ENCODE measurements at places on chromosomes 4 and X.
A peak's percentile ranks its signal among the peaks of the same experiment; 100 is the strongest.

- no peak for DNase-seq
Observed at GRCh38 chrX:141904262-141904661, 568 bp downstream of the MAGEC1 start.

DNA sequence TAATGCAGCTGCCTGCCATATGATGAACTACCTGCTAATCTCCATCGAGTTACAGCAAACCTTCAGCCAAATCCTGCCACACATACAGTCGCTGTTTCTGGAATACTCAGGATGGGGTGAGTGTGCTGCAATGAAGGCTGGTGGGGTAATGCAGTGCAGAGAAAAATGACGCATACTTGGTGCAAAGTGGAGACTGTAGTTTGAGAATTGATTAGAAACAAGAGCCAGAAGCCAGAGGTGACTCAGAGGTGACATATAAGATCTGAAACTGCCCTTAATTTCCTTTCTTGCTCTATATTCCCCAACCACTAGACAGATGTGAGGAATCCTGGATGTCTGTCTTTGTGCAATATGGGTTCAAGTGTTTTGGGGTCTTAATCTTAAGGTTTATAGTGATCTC is 22.0 kb downstream of the C4orf54 start:
- no peak for DNase-seq

DNA sequence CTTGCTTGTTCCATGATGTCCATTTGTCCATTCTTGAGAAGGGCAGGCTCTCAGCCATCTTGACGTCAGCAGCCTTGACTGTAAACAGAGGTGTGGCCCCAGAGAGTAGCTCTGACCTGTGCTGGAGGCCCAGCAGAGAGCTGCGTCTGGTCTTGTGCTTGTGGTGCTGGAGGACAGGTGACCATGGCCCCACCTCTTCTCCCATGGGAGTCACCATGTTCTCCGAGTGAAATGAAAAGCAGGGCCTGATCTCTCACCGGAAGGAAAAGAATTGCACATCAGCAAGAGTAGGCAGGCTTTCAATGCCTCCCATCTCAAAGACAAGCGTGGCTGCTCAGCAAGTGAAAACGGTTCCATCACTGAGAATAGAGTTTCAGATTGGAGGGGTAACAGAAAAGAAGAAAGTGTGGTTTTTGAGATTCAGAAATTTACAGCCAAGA is 11.5 kb downstream of the PARM1 start:
- DNase-seq, result no peak

DNA sequence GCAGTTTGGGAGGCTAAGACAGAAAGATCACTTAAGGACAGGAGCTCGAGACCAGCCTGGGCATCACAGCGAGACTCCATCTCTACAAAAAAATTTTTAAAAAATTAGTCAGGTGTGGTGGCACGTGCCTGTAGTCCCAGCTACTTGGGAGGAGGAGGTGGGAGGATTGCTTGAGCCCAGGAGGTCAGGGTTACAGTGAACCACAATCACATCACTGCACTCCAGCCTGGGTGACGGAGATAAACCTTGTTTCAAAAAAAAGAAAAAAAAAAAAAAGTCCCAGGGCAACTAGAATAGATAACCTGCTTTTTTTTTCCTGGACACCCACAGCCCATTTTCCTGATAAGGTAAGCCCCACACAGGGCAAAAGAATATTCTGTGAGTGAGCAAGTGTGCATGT is 96.3 kb downstream of the C4orf51 start:
- DNase-seq, result no peak

GRCh38 chr4:172652369-172652768 is 516.2 kb upstream of the GALNT7 start:
- no peak for DNase-seq

- no peak for DNase-seq
Observed at GRCh38 chrX:126770179-126770578, 49.4 kb upstream of the PRR32 start.

DNA sequence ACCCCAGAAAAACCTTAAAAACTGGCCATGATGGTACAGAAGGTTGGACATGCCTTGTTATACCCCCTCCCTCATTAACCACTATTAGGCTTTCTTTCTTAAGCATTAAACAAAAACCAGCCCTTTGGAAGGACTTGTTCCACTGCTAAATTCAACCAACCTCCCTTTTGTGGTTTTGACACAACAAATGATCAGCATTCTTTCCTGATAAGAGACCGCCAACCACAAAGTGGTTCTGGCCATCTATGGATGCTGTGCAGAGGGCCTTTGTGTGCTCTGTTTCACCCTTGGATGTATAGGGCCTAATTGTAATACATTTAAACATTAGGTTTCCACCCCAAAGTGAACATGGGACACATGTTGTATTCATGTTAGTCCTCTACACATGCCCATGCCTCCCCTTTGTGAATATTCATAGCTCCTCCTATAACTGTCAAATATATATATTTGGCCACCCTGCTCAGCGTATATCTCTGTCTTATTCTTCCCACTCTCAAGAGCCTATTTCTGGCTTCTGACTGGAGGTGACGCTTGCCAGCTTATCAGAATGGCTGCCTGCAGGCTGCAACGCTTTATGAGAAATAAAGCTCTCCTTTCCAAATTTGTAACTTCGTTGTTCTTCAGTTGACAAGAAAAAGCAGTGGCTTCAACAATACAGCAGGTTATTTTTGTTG is 126.6 kb downstream of the NPNT start:
- DNase-seq, result no peak

DNA sequence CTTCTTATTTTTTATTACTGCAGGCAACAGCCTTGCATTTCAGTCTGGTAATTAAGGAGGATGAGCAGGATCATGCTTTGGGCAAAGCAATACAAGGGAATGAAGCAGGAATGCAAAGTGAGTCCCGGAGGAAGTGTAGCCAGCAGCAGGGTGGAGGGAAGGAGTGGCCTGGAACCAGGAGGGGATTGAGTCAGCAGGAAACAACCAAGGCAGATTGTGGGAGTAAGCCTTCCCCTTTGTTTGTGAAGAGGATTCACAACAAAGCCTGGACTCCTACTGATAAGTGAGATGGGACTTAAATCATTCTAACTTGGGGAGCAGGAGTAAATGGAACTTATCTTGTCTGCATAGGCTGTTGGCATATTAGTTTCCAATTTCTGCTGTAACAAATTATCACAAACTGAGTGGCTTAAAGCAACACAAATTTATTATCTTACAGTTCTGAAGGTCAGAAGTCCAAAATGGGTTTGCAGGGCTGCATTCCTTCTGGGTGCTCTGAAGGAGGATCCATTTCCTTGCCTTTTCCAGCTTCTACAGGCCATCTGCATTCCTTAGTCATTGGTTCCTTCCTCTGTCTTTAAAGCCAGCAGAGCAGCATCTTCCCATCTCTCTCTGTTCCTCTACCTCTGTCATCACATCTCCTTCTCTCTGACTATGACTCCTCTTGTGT is 93.2 kb upstream of the AP1S2 start:
- DNase-seq, result no peak

- no peak for DNase-seq
Observed at GRCh38 chrX:96688789-96689188, 4.1 kb downstream of the DIAPH2 start.

DNA sequence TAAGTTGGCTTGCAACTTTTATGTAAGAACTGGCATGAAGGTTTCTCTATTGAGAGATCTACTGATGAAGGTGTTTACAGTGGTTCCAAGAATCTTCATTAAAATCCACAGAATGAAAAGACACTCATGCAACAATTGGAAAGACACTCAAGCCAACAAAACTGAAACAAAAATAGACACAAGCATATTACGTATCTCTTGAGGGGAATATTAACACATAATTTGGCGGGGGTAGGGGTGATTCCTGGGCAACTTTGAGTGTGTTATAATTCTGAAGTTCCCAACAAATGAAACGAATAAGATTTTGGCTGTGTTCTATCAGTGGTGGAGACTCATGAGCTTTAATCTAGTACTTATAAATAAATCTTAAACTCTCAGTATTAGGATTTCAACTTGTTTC is 75.1 kb downstream of the SPATA18 start:
- no peak for DNase-seq

GRCh38 chr4:56229947-56230346 is 157.3 kb downstream of the AASDH start:
- no peak for DNase-seq

DNA sequence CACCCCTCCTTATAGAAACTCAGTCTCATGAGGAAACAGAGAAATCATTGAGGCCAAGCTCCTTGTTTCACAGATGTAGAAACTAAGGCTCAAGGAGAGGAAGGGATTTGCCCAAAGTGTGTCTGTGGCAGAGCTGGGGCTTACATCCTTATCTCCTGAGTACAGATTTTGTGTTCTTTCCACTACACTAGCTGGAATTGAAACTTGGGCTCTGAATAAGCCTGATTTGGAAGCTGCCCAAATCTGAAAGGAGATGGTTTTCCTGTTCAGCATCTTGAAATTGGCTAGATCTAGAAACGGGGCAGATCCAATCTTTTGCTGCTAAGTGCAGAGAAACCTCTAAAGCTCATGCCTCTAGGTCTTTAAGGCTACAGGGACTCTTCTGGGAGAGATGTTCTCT is 24.3 kb downstream of the AWAT2 start:
- no peak for DNase-seq

- DNase-seq, result no peak
Observed at GRCh38 chr4:6509587-6509986, 37.2 kb upstream of the PPP2R2C start.

GRCh38 chrX:118502161-118502789 is 6.7 kb downstream of the DOCK11 start:
- no peak for DNase-seq

DNA sequence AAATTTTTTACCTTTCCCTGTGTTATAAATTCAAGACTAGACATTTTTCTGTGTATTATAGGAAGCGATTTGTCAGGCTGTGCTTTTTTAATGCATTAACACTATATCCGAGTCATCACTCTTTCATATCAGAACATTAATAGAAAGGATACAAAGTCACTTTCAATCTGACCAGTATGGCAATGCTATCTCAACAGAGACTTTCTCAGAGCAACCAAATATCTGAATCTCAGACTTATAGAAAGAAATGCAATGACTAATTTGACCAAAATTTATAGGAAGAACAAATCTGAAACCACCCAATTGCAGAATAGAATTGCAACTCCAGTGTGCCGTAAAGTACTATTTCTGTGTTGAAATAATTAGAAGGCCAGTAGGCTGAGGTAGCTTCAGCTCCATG is 473 bp upstream of the TKTL2 start:
- DNase-seq, result no peak

- no peak for DNase-seq
Observed at GRCh38 chr4:26660261-26660660, 76.4 kb downstream of the TBC1D19 start.

DNA sequence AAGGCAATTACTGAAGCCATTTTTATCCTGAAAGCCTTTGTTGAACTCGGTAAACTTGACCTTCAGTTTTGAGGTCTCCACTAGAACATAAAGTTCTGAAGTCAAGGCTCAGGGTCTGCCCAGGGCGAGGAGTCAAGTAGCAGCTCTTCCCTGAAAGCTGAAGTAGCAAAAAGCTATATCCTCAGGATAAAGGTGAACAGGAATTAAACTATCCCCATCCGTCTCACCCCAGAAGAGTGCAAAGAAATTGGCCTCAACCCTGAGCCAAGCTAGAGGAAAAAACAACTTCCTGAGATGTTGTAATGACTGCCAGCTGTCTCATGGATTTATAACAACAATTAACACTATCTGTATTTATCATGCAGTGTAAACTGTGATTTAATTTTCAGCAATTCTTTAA is 590.8 kb downstream of the SPRY1 start:
- no peak for DNase-seq

GRCh38 chr4:47704693-47705325 is 133.1 kb downstream of the CORIN start:
- no peak for DNase-seq

DNA sequence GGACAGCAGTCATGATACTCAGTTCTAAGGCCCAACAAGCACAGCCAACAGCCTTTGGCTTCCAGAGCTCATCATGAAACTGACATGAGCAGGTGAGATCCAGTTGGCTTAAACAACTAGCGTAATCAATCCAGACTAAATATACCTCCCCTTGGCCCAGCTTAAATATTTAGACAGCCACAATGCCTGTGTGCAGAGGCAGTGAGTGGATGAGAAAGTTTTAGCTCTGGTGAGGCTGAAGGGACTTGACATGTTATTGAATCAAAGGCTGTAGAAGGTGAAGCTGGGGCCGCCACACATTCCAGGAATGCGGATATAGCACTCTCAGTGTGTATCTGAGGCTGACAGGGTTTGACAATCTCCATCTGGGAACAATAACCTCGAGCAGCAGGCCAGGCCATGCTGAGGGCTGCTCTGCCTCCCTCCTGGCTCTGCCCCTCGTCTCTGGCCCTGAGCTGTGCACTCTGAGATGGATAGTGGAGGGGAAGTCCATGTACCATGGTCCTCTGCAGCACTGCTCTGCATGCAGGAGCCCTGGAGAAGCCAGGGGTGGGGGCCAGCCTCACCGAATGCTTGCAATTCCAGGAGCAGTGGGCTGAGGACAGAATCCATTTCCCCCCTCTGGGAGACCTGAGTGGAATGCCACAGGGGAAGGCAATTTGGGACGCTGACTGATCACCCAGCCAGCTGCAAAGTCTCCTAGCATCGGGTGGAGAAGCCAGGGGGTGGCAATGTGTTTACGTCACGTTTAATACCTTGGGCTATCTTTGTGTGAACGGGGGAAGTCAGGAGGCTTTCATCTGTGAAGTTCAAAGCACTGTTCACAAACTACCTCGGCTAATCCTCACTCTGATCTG is 37.3 kb upstream of the RASL11B start:
- DNase-seq, result peak; percentile 46

- DNase-seq, result no peak
Observed at GRCh38 chr4:64911846-64912245, 502.6 kb upstream of the TECRL start.

DNA sequence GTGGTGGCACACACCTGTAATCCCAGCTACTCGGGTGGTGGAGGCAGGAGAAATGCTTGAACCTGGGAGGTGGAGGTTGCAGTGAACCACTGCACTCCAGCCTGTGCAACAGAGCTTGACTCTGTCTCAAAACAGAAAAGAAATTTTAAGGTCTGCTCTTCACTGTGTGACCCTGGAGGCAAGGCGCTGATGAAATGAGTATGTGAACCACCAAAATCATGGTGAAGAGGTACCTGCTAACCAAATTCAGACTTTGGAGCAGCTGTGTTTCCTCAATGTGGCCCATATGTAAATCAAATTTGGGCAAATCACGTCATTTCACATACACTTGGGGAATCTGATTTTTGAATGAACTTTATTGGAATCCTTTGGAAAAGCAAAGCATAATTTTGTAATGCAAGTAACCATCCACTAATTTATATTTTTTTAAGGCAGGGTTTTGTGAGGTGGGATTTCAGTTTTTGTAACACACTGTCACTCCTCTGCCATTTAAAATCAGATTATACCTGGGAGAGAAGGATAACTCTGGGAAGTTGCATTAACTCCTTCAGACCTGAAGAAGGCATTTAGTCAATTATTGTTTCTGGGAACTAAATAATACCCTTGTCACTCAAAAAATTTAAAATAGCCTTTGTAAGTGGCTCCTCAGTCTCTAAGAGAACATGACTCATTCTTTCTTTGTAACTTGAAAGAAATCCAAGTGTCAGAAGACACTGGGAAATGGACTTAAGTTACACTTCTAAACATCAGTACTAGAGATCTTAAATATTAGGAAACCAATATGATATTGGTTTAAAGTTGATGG is 24.0 kb downstream of the DOCK11 start:
- DNase-seq, result no peak

- no peak for DNase-seq
Observed at GRCh38 chr4:182973941-182974340, 56.8 kb upstream of the DCTD start.
